ENCODE measurements at places on chromosomes 11 and 22.

DNA sequence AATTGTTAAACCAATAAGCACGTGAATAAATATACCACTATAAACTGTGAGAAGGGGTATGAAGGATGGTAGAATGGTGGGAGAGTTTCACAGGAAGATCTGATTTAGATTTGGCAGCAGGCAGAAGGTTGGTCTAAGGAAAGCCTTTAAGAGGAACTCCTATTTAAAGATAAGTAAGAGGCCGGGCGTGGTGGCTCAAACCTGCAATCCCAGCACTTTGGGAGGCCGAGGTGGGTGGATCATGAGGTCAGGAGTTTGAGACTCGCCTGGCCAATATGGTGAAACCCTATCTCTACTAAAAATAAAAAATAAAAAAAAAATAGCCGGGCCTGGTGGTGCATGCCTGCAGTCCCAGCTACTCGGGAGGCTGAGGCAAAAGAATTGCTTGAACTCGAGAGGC is 45.8 kb upstream of the CXCR5 start:
- no peak for DNase-seq

DNA sequence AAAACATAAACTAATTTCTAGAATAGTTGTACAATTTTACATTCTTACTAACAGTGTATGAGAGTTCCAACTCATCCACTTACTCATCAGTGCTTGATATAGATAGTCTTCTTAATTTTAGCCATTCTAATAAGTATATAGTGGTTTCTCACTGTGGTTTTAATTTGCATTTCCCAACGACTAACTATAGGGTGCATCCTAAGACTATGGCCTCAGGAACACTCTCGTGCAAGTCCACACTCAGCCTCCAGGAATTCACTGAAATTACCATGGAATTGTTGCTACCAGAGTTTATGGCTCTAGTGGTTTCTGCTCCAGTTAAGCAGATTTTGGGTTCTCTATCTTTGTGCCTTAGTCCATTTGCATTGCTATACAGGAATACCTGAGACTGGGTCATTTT is 60.1 kb upstream of the GUCY1A2 start:
- no peak for DNase-seq

GRCh38 chr11:27717801-27718229 is 17.6 kb upstream of the BDNF start:
- DNase-seq = no peak

DNA sequence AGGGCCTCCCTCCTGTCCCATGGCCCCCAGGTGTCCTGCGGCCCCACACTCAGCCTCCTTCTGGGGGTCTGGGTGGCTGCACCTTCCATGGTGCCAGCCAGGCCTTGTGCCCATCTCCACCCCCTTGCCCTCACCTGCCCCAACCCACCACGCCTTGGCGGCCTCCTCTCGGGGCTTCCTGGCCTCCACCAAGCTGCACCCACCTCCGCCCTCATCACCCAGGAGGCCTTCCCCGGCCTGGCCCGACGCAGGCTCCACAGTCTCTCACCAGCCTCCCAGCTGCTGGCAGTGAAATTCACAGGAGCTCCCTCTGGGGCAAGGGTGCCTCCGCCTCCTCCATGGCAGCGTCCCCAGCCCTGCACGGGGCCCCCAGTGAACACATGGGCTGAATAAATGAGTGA is 35.9 kb upstream of the WNT7B start:
- no peak for DNase-seq

GRCh38 chr11:125376117-125376516 is 119.9 kb downstream of the FEZ1 start:
- DNase-seq = no peak

GRCh38 chr22:48278620-48279460 is 1516.4 kb downstream of the TBC1D22A start:
- no peak for DNase-seq

GRCh38 chr11:69145050-69145380 is 10.7 kb upstream of the SMIM38 start:
- DNase-seq = no peak

- DNase-seq = no peak
These were observed 15.1 kb upstream of the THRSP start for GRCh38 chr11:78048561-78048960.

- no peak for DNase-seq
These were observed 97.7 kb downstream of the NXPE2 start for GRCh38 chr11:114775875-114776621.

- DNase-seq = no peak
These were observed 49.7 kb downstream of the RTN4R start for GRCh38 chr22:20218326-20218872.

DNA sequence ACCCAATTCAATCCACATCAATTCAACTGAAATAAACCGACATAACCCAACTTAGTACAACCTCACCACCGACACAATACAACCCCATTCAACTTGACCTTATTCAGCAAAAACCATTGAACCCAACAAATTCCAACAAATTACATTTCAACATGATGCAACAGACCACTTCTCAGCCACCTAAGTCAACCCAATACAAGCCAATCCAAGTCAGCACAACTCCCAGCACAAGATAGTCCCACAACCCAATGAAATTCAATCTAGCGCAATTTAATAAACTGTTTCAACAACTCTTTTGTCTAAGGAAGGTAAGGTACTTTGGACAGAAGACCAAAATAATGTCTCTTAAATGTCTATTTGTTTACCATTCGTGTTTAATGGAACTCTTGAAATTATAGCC is 226.0 kb downstream of the MIAT start:
- no peak for DNase-seq

- no peak for DNase-seq
These were observed 2.0 kb downstream of the KDM2A start for GRCh38 chr11:67120881-67121710.

GRCh38 chr11:32068134-32068870 is 22.6 kb upstream of the RCN1 start:
- no peak for DNase-seq

- DNase-seq = no peak
These were observed 2.0 kb downstream of the MYOD1 start for GRCh38 chr11:17721242-17721999.

DNA sequence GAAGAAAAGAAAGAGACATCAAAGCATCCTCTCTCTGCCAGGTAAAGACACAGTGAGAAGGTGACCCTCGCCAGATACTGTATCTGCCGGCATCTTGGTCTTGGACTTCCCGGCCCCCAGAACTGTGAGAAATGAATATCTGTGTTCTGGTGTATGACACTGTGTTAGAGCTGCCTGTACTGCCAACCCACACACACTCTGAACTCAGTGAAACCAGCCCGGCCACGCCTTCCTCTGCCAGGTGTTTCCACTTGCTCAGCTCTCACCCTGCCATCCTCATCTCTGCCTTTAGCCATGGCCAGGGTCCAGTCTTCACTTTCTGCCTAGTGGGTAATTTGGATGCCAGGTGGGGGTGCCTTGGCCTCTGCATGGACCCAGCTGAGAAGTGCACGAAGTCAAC is 24.0 kb downstream of the CBX7 start:
- DNase-seq = no peak

DNA sequence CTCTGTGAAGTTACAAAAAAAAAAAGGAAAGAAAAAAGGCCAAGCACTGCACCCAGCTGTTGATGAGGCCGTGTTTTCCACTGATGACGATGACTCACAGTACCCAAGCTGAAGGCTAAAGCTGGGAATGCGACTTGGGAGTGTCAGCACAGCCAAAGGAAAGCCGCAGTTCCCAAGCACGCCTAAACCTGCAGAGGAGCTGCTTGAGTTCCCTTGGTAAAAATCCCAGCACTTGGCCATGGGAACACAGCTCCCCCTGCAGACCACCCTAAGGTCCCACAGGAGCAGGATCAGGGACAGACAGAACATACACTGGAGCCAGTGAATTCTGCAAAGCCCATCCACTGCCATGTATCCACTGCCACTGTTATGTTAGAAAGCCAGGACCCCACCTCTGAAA is 39.9 kb downstream of the SERGEF start:
- DNase-seq = no peak

GRCh38 chr11:60204922-60205321 is 22.0 kb upstream of the MS4A6A start:
- no peak for DNase-seq

- DNase-seq = no peak
These were observed 123.4 kb upstream of the ARHGAP42 start for GRCh38 chr11:100563541-100564280.

DNA sequence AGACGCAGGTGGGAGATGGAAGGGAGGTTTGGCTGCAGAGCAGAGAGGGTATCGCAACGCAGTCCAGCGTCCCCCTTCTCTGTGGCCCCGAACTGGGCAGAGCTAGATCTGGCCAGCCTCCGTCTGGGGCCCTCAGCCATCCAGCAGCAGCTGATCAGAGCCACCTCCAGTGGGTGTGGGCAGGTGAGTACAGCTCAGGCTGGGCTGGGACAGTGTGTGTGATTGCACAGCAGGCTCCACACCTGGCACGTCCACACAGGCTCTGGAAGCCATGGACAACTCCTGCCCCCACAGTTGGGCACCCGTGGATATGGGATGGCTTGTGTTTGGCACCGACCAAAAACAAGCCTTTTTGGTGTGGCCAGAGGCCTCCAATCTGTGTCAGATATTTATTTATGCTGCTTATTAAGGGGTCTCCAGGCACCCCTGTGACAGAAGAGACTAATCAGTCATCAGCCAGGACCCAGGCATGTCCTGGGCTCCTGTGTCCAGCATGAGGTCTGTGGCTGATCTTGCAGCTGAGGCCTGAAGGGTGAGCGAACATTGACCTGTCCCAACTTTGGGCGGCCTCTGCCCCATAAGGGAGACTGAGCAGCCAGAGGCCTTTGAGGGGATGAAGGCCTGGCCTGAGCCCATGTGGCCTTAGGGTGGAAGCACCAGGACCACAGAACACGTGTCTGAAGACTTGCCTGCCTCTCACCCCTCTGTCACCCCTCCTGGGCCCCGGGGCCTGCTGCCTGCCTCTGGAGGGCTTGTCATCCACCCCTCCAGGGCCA is 18.6 kb downstream of the POLR3H start:
- DNase-seq = no peak

GRCh38 chr22:36746375-36746970 is 29.4 kb downstream of the IFT27 start:
- no peak for DNase-seq

- no peak for DNase-seq
These were observed 203.1 kb upstream of the BLID start for GRCh38 chr11:122319085-122319484.

GRCh38 chr11:70545610-70545912 is 147.2 kb downstream of the CTTN start:
- DNase-seq = no peak

DNA sequence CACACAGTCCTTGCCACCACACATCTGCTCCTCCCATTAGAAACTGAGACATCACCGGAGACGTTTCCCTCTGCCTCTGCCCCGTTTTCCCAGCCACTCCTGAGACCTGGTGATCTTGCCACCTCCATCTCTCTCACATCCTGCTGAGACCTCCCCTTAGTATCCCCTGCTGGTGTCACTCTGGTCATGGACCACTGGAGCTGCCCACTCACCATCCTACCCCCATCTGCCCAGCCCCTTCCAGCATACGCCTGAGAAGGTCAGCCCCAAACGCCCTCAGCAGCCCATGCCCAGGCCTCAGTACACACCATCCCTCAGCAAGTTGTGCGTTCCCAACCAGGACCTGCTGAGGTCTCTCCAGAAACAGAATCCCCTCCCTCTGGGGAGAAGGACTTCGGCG is 64.3 kb downstream of the SHANK2 start:
- no peak for DNase-seq

DNA sequence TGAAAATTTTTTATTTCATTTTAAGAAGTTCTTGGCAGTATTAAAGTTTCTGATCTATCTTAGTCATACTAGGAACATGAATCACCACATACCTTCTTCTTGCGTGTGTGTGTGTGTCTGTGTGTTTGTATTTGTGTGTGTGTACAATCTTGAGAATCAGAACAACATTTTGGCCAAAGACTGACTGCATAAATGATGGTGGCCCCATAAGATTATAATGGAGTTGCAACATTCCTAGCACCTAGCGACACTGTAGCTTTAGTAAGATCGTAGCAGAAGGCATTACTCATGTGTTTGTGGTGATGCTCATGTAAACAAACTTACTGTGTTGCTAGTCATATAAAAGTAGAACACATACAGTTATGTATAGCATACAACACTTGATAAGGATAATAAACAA is 205.4 kb downstream of the FAM76B start:
- DNase-seq = no peak

GRCh38 chr22:27329131-27329850 is 472.3 kb downstream of the MN1 start:
- DNase-seq = no peak

GRCh38 chr11:68107689-68108088 is 13.5 kb downstream of the CHKA start:
- DNase-seq = no peak

DNA sequence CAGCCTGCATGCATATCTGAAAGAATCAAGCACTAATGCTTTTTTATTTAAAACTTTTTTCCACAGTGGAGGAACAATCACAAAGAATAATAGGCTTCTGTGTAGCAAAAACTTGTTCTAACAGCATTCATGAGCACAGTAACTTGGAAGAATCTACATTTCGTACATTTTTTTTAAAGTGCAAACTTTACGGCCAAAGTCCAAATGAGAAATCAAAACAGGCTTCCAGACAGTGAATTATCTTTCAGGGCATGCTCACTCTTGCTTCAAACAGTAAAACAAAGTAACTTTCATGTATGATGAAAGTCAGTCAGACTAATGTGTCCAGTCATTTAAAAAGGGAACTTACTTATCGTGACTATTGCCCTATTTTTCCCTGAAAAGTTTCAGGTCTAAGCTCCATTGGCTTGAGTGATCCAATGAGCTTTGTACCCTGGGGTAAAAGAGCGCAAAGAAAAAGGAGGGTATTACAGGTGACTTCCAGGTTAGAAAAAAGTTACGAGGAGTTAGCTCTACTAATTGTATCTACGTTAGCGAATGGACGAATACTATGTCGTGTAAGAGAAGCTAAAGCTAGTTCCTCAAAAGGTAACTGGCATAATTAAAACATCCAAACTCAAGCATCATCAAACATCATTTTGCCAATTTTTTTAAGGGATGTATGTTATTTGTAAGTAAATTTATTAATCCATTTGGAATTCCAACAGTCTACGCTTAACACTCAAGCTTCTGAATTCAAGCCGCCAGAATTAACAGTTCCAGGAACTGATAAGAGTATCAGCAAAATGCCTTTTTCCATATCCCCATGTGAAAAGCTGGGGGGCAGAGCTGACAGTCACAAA is 1.7 kb downstream of the PICALM start:
- DNase-seq = no peak

GRCh38 chr11:92550411-92550810 is 325.8 kb downstream of the FAT3 start:
- DNase-seq = no peak

DNA sequence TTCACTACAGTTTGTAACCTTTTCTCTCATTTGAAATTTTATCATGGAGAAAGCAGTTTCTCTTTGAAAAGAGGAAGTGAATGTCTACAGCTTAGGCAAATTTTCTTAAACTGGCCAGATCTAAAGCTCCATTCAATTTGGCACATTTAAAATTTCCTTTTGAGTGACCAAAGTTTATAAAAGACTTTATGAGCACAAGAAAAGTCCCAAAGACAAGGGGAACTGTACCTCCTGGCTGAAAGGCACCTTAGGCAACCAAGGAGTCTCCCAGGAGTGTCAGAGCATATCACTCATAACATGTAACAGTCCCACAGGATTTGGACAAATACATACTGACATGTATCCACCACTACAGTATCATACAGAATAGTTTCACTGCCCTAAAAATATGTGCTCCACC is 41.3 kb downstream of the NARS2 start:
- DNase-seq = no peak

All from NCI-H1436 treated with DMSO at 0.1 percent for 48 hours (cell line).